ENCODE measurements at places on chromosomes 5 and 9. TPM values are rescaled to one million over a fixed set of nuclear protein-coding genes. Genes with fewer than 3 reads are reported as not detected.

The SNX2 gene
- 156 TPM for polyA plus RNA-seq

The IL9 gene
- not detected for polyA plus RNA-seq

The CD72 gene
- polyA plus RNA-seq, result 2.7 TPM

The IFNA21 gene
- not detected for polyA plus RNA-seq

The LTC4S gene
- 2.2 TPM for polyA plus RNA-seq

The PCDHB13 gene
- 7.9 TPM for polyA plus RNA-seq

Data from renal cortex interstitium (tissue), 15 donors.